Renal cortical epithelial cell (primary cell): ENCODE measurements at places on chromosomes 11 and 22. TPM values are rescaled to one million over a fixed set of nuclear protein-coding genes. Genes with fewer than 3 reads are reported as not detected.

- no peak for DNase-seq
Observed at GRCh38 chr11:111978028-111978771, 41.1 kb downstream of the DIXDC1 start.

DNA sequence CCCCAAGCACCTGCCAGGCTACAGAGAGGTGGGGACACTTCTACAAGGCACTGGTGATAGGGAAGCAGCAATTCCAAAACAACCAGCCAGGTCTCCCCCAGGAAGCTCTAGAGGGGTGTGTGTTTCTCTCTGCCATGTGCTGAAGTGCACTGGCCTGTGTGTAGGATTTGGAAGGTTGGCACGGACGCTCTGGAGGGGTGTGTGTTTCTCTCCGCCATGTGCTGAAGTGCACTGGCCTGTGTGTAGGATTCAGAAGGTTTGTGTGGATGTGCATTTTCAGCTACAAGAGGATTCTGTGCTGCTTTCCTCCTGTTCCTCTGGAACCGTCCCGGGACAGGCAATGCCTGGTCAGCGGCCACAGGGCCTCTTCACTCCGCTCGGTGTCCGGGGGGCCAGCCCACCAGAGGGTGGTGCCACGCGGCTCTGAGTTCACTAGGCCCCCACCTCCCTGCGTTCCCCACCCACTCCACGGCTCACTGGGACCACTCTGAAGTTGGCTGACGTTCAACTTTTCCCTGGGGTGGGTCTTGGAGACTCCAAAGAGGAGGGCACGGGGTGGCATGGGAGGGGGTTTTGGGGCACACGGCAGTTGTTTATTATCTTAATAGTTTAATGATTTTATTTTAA lies 552.8 kb downstream of the BRD1 start:
- DNase-seq = no peak

GRCh38 chr11:69422645-69423044 lies 58.8 kb upstream of the LINC01488 start:
- DNase-seq = no peak

DNA sequence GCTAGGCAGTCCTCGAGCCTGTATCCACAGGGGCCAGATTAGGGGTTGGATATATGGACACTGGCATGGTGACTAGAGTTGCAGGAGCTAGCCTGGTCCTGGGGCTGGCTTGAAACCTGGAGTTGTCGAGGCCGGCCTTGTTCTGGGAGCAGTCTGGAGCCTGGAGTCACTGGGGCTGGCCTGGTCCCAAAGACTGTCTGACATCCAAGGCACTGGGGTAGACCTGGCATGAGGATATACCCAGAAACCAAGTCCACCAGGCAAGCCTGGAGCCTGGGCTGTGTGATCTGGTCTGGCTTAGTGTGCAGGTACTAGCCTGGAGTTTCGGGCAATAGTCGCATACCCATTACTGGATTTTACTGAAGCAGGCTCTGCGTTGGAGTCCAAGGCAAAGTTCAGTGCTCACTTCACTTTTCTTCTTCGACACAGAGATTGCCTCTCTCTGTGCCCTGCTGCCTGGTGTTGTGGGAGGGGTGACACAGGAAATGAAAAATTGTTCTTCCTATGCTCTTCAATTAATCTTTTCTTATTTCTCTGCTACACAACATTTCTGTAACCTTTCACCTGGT lies 4.3 kb upstream of the GLYATL1 start:
- DNase-seq = no peak

DNA sequence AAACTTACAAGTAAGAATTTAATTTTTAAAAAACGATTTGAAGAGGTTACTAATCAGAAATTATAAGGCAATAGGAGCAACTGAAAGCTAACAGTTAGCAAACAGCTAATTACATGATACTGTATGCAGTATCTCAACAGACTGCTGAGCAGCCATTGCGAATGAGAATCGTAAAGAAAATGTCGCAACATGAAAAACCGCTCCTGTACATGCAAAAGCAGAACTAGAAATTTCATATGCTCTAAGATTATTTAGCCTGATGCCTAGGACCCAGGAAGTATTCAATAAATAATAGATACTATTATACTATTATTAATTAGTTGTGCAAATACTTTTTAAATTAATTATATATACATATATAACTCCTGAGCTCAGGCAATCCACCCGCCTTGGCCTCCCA lies 48.7 kb upstream of the EP300 start:
- DNase-seq = no peak

DNA sequence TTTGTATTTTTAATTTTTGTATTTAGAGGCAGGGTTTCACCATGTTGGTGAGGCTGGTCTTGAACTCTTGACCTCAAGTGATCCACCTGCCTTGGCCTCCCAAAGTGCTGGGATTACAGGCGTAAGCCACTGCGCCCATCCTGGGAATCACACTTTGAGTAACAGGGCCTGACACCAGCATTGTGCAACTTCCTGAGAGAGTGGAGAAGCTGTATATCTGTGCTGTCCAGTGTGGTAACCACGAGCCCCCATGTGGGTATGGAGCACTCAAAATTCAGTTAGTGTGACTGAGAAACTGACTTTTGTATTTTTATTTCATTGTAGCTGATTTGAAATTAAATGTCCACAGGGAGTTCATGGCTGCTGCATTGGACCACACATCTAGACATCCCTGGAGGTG lies 36.2 kb downstream of the MPPED1 start:
- no peak for DNase-seq

DNA sequence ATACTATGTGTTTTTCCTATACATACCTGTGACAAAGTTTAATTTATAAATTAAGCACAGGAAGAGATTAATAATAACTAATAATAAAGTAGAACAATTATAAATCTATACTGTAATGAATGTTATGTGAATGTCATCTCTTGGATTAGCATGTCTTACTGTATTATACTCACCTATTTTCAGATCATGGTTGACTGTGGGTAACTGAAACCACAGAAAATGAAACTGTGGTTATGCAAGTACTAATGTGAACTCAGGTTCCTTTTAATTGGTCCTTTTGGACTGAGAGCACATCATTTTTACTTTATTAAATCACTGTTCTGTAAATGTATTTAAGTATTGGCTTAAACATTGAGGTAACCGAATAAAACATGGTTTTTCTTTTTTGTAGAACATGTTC lies 108.8 kb downstream of the PPP6R3 start:
- no peak for DNase-seq

The APOA5 gene
- not detected in 2 replicates for total RNA-seq

The KRTAP5-10 gene
- not detected in 2 replicates for total RNA-seq

The EMID1 gene
- total RNA-seq = 0.35 TPM in 1 of 2 replicates, not detected in the other

The PGGHG gene
- 8.8 and 12.9 TPM in 2 replicates for total RNA-seq

The UQCC3 gene
- total RNA-seq = 4.1 and 6.1 TPM in 2 replicates

The TNNI2 gene
- total RNA-seq = not detected in 2 replicates
